Fibroblast of lung (primary cell): ENCODE measurements at places on chromosomes 3 and 15.
A peak's percentile ranks its signal among the peaks of the same experiment; 100 is the strongest.

DNA sequence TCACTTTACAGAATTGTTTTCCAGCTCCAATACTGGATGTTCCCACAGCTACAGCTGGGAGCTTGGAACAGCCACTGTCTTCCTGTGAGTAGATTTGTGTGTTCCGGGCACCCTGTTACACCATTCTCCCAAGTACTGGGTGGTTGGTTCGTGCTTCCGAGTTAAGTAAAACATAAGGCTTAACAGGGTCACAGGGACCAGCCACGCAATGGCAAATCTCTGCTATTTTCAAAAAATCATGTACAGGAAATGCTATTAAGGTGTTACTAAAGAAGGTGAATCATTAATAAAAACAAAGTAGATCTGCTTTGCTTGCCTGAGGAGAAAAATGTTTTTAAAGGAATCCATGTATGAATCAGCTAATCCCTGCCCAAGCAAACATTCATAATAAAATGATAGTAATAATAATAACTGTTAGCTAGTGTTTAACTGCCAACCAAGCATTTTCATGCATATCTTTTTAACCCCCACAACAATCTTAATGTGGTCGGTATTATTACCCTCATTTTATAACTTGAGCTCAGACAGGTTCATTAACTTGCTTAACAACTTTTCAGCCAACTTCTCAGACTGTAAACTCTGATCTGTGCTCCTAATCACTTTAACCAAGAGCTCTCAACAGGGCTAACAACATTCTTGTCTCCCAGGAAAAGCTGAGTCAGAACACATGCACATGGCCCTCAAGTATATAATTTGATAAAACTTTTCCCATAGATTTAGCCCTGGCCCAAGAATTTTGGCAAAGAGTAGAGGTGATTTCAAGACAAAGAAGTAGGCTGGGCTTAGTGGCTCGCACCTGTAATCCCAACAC lies 2.7 kb upstream of the C2CD4A start:
- DNase-seq, result no peak

- no peak for DNase-seq
These were observed 381.8 kb upstream of the THBS1 start for GRCh38 chr15:39199076-39199475.

GRCh38 chr15:74027688-74028087 lies 33.2 kb downstream of the PML start:
- no peak for DNase-seq

DNA sequence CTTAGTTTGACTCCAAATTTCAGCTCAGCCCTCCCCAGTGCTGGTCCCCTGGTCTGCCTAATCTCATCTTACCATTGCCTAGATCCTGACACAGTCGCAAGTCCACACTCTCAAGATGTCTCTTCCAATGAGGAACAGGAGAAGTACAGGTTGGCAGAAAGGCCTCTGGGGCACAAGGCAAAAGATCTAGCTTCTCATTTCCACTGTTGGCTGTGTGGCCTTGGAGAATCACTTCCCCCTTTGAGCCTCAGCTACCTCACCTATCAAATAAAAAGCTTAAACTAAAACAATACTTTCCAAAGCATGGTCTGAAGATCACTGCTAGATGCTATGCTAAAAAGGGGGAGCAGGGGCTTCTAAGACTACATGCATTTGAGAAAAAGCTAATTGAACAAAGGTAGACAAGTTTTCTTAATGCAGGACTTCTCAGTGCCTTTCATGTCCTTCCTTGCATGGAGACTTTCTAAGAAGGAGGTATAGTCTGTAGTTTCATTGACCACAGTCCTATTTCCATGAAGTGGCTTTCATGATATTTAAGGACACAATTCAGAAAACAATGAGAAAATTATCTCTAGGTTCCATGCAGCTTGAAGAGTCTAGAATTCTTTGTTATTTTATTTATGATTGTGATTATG lies 118.0 kb upstream of the RAD18 start:
- DNase-seq, result no peak

DNA sequence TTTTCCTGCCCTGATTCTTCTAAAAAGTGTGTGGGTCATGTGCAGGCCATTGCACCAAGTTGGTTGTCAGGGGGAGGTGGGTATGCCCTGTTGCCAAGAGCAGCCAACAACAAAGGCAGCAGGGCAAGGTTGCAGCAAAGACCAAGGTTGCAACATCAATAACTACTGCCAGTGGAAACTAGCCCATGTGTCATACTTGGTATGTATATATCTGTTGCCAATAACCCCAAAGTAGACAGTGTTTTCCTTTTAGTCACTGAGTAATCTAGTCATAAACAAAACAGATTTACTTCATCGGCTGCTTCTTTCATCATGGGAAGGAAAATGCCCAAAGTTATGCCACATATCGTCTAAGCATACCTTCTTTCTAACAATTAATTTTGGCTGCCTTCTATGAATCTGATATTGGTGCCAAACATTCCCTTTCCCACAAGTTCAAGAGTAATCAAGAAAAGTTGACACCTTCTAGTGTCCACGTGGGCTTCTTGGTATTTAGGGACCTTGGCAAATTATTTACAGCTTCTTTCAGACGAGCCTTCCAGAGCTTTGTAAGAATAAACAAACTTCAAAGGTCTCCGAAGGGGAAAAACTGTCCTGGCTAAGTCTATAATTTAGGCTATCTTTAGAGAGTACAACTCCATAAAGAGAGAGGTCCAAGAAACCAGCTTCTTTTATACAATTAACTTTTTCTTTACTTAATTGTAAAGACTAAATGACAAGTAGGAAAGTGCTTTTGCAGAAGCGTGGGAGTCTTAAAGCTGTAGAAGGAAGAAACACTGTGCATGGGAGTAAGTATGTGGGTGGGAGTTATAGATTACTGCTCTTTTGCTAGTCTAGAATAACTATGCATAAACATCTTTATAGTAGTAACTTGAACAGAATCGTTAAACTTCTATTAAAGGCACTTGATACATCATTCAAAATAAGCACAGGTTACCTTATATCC lies 10.0 kb upstream of the MBNL1 start:
- peak; percentile 98 for DNase-seq

DNA sequence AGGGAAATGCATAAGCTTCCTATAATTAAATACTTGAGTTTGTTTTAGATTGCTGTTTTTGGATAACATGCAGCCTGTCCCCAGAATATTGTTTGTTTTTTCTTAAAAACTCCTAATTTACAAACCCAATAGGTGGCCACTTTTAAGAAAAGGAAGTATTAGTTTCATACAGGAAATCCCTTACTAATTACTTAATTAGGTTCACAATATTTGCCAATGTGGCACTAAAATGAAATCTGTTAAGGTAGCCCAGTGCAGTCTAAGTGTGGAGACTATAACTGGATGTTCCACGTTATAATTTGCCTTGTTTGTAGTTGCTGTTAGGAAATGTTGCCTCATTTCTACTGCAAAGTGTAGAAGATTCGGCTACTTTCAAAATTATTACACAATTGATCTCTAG lies 195.8 kb downstream of the BBX start:
- DNase-seq, result no peak

DNA sequence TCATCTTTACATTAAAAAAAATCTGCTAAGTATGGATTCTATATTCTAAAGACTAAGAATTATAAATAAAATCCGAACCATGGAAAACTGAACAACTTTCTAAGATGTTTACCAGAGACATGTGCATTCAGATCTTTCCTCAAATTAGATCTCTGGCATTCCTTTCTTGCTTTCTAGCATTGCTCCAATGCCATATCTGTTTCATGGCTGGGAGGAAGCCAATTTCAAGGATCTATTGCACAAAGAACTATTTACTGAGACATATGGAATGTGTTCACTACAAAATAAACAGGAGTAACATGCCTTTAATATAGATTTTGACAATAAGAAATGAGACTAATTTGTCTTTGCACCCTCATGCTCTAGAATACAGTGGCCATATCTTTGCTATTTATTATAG lies 45.1 kb upstream of the NANOGP8 start:
- DNase-seq, result no peak

GRCh38 chr3:142947799-142948575 lies 15.5 kb downstream of the PAQR9 start:
- DNase-seq, result peak; percentile 46

GRCh38 chr3:150351398-150351797 lies 56.7 kb upstream of the TSC22D2 start:
- DNase-seq, result no peak

DNA sequence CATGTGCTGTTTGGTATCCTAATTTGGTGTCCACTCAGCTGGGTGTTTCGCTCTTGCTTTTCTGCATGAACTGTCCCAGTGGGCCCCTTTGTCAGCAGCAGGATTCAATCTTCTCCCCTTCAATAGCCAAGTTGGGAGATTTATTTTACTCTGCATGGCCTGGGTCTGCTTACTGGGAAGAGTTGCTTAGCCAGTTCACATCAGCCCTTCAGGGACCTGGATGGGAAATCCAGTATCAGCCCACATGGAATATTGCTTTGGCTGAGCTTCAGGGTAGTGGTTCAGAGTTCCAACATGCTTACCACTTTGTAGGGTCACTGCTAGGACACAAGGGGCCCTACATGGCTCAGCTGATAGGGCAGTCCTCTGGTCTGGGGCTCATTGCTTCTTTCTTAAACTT lies 93.0 kb upstream of the BOC start:
- no peak for DNase-seq
